NCI-H69 (cell line): ENCODE measurements at places on chromosomes 11 and 22.

DNA sequence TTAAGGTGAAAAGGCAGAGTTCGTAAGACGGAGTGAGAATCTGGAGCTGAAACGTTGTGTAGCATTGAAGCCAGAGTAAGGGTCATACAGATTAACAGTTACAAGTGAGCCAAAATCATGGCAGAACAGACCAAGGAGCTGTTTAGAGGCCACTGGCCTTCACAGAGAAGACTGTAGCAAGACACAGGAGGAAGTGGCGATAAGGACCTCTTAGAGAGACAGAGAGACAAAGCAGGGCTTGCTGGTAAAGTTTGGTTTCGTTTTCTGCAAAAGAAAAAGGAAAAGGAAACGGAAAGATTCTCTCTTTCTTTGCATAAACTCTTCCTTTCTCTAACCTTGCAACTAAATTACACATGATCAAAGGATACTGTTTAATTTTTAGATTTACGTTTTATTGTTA is 83.0 kb downstream of the AASDHPPT start:
- DNase-seq, result no peak

GRCh38 chr11:36142439-36142838 is 146.8 kb downstream of the COMMD9 start:
- DNase-seq, result peak; percentile 45

- DNase-seq, result no peak
These were observed 69.5 kb upstream of the YWHAH start for GRCh38 chr22:31874821-31875220.

- peak; percentile 89 for DNase-seq
These were observed 131.0 kb downstream of the MICAL2 start for GRCh38 chr11:12241401-12241800.

DNA sequence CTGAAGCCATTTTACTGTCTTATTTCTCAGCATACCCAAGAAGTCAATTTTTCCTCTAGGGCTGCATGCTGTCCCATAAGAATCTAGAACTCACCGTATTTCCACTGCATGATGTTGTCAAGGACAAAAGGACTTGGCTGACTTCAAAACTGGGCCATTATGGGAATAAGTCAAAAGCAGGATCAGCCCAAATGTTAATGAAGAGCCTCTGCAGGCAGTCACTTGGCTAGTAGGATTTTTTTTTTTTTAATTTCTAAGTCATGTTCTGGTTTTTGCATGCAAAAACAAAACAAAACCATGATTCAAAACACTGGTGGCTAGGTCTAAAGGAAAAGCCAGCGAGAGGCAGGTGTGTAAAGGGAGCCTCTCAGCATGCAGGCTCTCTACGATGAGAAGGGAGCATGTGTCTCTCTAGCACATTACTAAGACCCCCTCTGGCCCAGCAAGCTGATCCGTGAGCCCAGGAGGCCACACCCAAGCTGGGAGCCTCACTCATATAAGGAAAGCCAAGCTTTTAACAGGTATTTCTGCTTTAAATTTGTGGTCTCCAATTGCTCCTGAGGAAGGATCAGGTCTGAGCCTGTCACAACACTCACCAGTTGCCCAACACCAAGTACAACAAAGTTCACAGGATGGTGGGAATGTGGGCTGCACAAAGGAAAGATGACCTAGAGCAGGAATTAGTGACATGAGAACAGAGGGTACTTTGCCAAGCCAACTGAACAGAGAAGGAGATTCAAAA is 21.4 kb upstream of the STK33 start:
- no peak for DNase-seq

DNA sequence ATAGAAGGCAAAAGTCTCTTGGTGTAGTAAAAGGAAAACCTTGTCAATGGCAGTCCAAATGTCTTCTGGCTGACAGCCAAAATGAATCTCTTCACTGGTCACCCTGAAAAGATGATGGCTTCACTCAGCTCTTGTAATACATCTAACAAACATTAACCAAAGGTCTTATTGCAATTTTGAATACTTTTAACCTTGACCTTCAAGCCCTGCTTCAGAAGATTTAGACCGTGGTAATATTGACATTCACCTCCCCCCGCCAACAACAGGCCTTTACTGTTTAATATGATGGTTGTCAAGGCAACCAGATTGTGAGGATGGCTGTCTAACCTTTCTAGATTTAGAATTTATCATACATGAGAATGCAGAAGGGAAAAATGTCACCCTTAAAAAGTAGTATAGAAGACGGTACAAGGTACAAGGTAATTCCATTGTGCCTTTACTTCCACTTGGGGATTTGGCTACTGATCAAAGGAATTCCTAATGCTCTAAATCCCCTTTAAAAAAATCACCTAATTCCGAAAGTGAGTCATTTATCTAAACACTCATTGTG is 342.3 kb downstream of the LARGE1 start:
- no peak for DNase-seq

GRCh38 chr11:61701242-61701886 is 21.2 kb downstream of the DAGLA start:
- DNase-seq, result peak; percentile 89

- DNase-seq, result peak; percentile 90
These were observed 7.6 kb downstream of the KCNQ1OT1 start for GRCh38 chr11:2691991-2692875.

DNA sequence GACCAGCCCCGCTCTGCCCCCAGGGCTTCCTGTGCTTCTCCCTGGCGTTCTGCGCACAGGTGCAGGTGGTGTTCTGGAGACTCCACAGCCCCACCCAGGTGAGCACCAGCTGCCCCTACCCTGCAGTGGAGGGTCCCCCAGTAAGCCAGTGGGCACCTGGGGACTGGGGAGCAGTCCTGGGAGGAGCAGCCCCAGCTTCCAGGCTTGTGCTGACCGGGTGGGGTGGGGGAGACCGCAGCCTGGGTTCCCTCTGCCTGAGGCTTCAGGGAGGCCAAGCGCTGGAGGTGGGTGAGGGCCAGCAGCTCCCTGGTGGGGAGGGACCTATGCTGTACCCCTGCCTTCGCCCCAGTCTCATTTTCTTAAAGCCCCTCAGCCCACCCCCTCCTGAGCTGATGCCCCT is 6.9 kb downstream of the TSPAN32 start:
- peak; percentile 54 for DNase-seq

DNA sequence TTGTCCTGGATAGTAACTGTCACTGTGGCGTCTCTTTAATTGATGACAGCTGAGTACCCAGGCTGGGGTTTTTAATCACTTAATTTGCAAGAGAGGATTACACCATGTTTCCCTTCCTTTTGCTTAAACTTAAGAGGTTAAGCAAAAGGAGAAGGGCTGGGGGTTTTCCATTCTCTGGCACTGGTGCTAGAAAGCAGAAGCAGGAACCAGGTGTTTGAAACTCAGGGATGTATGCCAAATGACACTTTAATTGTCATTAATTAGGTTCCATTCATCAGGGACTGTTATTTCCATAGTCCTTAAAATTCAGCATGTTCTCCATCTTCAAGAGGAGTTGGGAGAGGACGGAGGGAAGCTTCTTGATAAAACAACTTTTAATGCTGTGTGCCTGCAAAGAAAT is 746.2 kb downstream of the NELL1 start:
- DNase-seq, result peak; percentile 97

- no peak for DNase-seq
These were observed 16.1 kb downstream of the PKNOX2 start for GRCh38 chr11:125180413-125181305.

DNA sequence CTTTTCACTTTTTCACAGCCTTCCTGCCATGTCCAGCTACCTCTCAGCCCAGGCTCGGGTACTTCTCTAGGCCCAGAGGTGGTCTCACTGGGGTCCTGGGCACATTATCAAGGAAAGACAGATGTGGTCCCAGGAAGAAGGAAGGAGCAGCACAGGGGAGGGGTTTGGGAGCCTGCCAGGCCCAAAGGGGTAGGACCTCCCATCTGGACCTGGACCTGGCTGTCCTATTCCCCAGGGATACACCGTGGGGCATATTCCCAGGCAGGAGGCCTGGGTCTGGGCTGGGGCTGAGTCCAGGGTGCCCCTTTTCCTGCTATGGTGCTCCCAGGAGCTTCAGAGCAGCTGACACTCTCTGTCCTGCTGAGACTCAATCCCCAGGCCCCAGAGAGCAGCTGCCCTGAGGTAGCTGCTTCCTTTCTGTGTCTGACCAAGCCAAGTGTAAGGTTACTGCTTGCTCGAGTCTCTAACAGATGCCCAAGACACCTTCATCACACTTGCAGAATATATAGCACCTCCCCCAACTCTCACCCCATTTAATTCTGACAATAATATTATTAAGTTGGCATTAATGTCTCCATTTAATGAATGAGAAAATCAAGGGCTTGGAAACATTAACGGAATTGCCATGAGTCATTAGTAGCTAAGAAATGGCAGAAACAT is 232.0 kb downstream of the BUD13 start:
- peak; percentile 42 for DNase-seq

GRCh38 chr11:116890193-116890592 is 52.8 kb upstream of the APOA1 start:
- DNase-seq, result no peak
